ENCODE measurements at places on chromosomes 4 and X. TPM values are rescaled to one million over a fixed set of nuclear protein-coding genes. Genes with fewer than 3 reads are reported as not detected.

GRCh38 chr4:106318511-106318910 lies 2.2 kb downstream of the AIMP1 start:
- no peaks in the 10 kb centered on the region for H3K27me3 ChIP-seq
- peaks cover 20% of the 10 kb centered on the region for H3K4me1 ChIP-seq
- no peak overlapping the region for H3K27ac ChIP-seq
- no peak overlapping the region for H3K4me3 ChIP-seq
- DNase-seq, result no peak

- no peak for DNase-seq
- H3K36me3 ChIP-seq, result no peaks in the 10 kb centered on the region
- H3K4me3 ChIP-seq, result no peak overlapping the region
- no peaks in the 10 kb centered on the region for H3K27me3 ChIP-seq
These were observed 60.7 kb downstream of the SPATA4 start for GRCh38 chr4:176134670-176135069.

- no peak overlapping the region for H3K27ac ChIP-seq
- DNase-seq, result no peak
- no peak overlapping the region for H3K4me3 ChIP-seq
These were observed 16.2 kb downstream of the AWAT2 start for GRCh38 chrX:70033348-70034051.

MAGEB3 gene
- total RNA-seq, result not detected

DNA sequence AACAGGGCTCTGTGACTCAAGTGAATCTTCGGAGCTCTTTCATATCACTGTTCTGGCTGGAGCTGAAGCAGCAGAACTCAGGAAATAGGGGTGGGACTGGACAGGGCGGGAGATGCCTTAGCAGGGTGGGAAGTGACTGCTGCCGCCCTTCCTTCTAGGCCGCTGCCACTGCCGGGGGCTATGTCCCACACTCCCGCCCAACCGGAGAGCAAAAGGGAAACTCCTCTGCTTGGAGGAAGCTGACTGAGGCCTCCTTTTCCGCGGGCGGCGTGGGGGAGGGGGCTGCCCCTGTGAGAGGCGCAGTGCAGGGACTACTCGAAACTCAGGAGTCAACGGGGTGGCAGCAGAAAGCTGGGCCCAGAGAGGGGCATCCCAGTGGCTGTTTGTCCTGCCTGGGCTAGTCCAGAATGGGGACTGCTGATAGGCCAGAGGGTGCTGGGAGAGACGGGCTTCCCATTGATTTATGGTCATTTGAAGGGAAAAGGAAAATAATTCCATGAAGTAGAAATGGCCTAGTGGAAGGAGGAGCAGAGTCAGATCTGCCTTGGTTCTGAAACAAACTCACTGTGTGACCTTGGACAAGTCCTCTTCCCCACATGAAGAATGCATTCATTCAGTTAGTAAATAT lies 36.9 kb downstream of the STARD8 start:
- H3K4me3 ChIP-seq, result no peak overlapping the region
- H3K36me3 ChIP-seq, result no peaks in the 10 kb centered on the region
- peak overlapping the region; percentile 32 for H3K27ac ChIP-seq
- no peak for DNase-seq
- peaks cover 14% of the 10 kb centered on the region for H3K4me1 ChIP-seq

GRCh38 chr4:25632135-25632534 lies 23.5 kb upstream of the SLC34A2 start:
- no peak for DNase-seq
- H3K4me1 ChIP-seq, result no peaks in the 10 kb centered on the region
- H3K27ac ChIP-seq, result no peak overlapping the region
- no peaks in the 10 kb centered on the region for H3K27me3 ChIP-seq
- no peaks in the 10 kb centered on the region for H3K36me3 ChIP-seq

GRCh38 chrX:123755107-123755506 lies 22.3 kb upstream of the THOC2 start:
- H3K27ac ChIP-seq, result peak overlapping the region; percentile 66
- H3K4me3 ChIP-seq, result no peak overlapping the region
- H3K36me3 ChIP-seq, result no peaks in the 10 kb centered on the region
- H3K4me1 ChIP-seq, result no peaks in the 10 kb centered on the region
- no peaks in the 10 kb centered on the region for H3K27me3 ChIP-seq

SH2D1A gene
- total RNA-seq, result 1.7 TPM

- peaks cover 25% of the 10 kb centered on the region for H3K36me3 ChIP-seq
- no peaks in the 10 kb centered on the region for H3K27me3 ChIP-seq
- H3K4me3 ChIP-seq, result no peak overlapping the region
These were observed 24.7 kb downstream of the CUL4B start for GRCh38 chrX:120536061-120536460.

DNA sequence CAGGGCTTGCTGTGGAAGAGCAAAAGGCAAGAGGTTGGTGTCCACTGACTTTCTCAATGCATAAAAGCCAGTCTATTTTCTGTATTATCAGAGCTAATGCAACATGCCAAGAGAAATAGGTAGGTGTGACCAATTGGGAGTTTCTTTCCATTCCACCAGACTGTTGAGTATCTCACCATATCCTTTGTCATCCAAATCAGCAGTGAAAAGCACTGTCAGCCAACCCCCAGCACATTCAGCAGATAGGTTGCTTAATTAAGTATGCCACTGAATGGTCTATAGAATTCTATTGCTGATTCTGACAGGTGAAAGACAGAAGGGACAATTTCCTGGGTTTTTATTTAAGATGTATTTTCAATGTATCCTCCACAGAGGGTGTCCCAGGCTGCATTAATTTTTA lies 139.8 kb downstream of the HS6ST2 start:
- no peak for DNase-seq
- H3K27ac ChIP-seq, result no peak overlapping the region
- no peaks in the 10 kb centered on the region for H3K4me1 ChIP-seq
- no peak overlapping the region for H3K4me3 ChIP-seq
- no peaks in the 10 kb centered on the region for H3K36me3 ChIP-seq

DNA sequence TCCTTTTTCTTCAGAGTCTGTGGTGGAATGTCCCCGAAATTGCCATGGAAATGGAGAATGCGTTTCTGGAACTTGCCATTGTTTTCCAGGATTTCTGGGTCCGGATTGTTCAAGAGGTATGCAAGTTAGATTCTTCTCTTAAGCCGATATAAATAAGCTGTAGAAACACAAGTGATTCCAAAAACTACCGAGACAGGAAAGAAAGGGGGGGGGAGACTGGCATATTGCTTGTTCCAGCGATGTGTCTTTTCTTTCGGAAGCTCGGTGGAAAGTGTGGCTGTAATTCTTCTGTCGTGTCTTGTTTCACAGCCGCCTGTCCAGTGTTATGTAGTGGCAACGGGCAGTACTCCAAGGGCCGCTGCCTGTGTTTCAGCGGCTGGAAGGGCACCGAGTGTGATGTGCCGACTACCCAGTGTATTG lies 236.9 kb downstream of the DCTD start:
- no peak overlapping the region for H3K4me3 ChIP-seq
- peaks cover 17% of the 10 kb centered on the region for H3K4me1 ChIP-seq
- no peak for DNase-seq
- no peaks in the 10 kb centered on the region for H3K27me3 ChIP-seq

GRCh38 chr4:6988016-6988715 lies 55.0 kb upstream of the TADA2B start:
- no peak for DNase-seq
- peak overlapping the region; percentile 72 for H3K4me3 ChIP-seq
- no peaks in the 10 kb centered on the region for H3K36me3 ChIP-seq
- peaks cover 74% of the 10 kb centered on the region for H3K4me1 ChIP-seq
- H3K27me3 ChIP-seq, result no peaks in the 10 kb centered on the region
- peak overlapping the region; percentile 94 for H3K27ac ChIP-seq

NAA11 gene
- not detected for total RNA-seq
